ENCODE measurements at places on chromosomes 2 and 18.

GRCh38 chr2:149490296-149490695, 97.3 kb downstream of the MMADHC start:
- DNase-seq, result no peak

DNA sequence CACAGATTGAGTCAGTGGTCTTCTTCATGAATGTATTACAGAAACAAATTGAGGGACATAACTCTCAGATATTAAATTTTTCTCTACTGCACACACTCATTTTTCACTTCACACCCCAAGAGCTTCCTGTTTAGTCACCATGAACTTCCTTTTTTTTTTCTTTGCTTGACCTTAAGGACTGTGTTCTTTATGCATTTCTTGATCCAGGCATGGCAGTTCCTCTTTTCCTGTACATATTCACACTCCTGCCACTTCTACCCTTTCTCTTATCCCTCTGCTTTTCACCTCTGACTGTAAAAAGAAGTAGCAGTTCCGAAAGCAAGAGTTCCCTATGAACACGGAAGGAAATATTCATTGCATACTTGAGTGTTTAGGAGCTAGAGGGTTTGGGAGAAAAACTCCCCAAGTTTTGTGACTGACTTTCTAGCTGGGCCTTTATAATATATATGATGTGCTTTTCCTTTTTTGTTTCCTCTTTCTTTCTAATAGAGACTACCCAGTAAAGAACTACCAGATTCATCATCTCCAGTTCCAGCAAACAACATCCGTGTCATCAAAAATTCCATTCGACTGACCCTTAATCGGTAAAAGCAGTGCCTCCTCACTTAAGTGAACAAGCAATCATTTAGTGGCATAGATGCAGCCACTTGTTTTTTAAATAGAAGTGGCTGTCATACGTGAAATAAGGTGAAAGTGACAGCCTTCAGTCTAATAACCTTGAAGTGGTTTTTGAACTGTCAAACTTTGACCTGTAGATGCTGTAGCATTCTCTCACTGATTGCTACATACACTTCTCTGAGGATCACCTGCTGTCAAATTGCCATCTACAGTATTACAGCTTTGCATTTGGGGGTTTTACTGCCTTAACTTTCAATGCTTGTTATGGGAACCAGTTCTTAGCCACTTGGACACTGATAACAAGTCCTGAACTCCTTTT, 40.8 kb downstream of the PAPOLG start:
- DNase-seq, result no peak

DNA sequence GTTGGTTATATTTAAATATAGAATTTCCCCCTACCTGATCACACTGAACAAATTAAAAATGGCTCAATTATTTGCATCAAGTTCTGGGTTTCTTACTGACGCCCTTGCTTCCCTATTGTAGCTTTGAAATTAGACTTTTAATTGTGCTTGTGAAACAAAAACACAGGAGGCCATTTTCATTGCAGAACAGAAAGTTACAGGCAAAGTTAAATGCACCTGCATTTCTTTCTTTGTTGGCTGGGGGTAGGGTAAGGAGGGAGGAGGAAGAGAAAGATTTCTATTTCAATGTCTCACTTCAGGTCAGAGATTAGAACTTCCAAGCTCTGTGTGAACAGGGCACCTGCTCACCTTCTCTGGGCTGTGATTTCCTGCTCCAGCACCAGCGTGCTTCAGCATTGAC, 199.6 kb downstream of the BCL11A start:
- DNase-seq, result no peak

DNA sequence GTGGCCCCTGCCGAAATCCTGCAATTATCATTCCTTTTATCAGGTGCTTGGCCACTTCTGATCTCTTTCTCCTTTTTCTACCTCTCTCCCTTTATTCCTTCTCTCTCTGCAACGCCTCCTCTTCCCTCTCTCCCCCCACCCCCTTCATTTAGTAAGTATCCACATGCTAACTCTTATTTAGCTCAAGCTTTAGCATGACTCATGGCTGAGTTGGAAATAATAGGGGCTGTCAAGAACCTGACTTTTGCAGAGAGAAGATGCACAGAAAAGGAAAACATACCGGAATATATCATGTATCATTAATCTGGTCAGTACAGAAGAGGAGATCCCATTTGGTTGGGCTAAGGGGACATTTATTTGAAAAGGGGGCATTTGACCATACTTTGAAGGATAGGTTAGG, 33.1 kb downstream of the FAM171B start:
- DNase-seq, result no peak

DNA sequence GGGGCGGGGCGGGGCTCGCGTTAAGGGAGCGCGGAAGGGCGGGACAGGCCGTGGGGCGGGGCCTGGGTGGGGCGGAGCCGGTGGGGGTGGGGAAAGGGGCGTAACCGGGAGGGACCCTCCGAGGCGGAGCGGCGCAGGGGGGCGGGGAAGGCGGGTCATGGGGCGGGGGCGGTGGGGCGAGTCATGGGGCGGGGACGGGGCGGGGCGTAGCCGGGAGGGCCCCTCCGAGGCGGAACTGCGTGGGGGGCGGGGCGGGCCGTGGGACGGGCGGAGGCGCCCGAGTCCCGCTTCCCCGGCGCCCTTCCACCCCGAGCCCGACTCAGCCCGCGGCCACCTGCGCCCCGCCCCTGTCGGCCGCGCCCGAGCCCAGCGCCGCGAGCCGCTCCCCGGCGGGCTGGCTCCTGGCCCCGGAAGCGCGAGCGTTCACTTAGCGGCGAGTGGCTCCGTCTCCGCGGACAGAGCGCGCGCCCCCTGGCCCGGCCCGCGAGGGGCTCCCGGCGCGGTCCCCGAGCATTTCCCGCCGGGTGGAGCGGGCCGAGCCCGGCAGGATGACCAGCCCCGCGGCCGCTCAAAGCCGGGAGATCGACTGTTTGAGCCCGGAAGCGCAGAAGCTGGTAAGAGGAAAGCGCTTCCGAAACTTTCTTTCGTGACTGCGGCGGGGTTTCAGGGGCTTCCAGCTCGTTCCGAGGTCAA, 64.7 kb downstream of the LRRFIP1 start:
- DNase-seq, result peak; percentile 86

DNA sequence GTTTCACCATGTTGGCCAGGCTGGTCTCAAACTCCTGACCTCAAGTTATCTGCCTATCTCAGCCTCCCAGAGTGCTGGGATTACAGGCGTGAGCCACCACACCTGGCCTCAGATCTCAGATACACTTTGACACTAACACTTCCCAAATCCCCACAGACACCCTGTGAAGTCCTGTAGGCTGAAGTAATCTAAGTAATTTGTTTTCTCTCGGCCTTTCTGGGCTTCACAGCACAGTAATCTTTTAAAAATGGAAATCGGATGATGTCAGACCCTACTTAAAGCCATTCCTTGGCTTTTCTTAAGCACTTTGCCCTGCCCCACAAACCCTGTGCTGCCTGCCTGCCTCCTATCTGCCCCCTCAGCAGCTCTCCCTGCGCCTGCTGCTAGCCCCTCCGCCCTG, 16.2 kb downstream of the ATIC start:
- no peak for DNase-seq

- no peak for DNase-seq
These were observed 58.6 kb downstream of the NCK2 start for GRCh38 chr2:105803337-105803736.

DNA sequence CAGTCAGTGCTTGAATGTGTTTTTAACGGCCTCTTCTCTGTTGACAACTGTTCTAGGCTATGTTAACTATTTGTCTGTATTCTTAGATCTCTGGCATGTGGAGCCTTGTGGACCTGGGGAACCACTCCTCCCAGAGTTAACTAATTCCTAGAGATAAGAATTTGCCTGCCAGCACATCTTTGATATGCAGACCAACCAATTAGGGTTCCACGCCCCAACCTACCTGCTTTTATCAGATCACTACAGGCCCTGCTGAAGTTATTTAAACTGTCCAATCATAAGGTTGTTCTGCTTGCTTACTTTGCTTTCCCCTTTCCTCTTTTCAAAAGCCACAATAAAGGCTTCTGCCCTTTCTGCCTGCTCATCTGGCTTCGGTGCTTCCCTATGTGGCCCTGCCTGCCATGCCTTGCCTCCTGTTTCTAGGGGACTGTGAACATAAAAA, 8.5 kb upstream of the CYBRD1 start:
- DNase-seq, result no peak

DNA sequence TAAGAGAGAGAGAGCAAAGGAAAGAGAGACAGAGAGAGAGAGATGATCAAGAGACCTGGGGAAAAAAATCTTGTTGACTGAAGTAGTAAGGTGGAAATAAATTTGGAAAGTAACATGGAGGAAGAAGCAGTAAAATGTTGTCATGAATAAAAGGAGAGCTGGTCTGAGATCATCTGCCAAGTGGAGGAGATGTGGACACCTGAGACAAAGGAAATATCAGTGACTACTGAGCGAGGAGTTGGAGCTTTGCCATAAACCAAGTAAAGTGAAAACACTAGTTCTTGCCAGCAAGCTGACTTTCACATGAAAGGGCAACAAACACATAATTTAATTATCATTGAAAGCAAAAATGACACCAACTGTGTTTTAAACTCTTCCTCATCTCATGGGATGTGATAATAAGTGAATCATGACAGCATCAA, 49.0 kb upstream of the DSG1 start:
- DNase-seq, result no peak

DNA sequence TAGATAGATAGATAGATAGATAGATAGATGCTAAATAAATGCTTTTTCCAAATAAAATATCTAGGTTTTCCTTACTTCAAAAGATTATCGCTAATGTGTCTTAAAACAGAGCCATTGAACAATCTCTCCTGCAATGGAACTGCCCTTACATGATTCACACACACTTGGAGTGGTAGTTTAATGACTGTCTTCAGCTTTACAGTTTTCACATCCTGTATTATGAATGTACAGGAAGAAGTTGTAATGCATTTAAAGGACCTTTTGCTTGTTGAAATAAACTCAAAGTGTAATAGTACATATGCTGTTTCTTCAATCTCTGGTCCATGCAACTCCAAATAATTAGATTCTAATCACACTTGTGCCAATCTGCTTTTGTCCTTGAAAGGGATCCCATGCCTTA, 797.6 kb upstream of the CDH2 start:
- no peak for DNase-seq

- no peak for DNase-seq
These were observed 67.2 kb upstream of the HDAC4 start for GRCh38 chr2:239467956-239468490.

GRCh38 chr2:17708501-17708900, 45.1 kb downstream of the SMC6 start:
- DNase-seq, result no peak

DNA sequence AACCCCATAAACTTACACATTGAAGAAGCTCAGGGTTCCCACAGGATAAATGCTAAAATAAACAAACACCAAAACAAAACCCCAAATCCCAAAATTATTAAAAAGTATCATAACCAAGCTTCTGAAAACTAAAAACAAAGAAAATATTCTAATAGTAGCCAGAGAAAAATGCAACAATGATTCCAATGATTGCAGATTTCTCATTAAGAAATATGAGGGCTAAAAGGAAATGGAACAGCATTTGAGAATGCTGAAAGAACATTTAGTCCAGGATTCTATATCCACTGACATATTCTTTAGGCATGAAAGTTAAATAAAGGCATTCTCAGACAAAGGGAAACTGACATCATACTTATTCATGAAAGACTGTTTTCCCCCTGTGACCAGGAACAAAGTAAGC, 212.4 kb downstream of the SLC4A10 start:
- no peak for DNase-seq

- DNase-seq, result no peak
These were observed 87.9 kb upstream of the ATG16L1 start for GRCh38 chr2:233163486-233164103.

- DNase-seq, result no peak
These were observed at the start of gene RAB17 for GRCh38 chr2:237590272-237591140. TSS of gene RAB17 (minus strand) at chr2:237590734. CDS start at chr2:237586154, 4,580 bp downstream.

DNA sequence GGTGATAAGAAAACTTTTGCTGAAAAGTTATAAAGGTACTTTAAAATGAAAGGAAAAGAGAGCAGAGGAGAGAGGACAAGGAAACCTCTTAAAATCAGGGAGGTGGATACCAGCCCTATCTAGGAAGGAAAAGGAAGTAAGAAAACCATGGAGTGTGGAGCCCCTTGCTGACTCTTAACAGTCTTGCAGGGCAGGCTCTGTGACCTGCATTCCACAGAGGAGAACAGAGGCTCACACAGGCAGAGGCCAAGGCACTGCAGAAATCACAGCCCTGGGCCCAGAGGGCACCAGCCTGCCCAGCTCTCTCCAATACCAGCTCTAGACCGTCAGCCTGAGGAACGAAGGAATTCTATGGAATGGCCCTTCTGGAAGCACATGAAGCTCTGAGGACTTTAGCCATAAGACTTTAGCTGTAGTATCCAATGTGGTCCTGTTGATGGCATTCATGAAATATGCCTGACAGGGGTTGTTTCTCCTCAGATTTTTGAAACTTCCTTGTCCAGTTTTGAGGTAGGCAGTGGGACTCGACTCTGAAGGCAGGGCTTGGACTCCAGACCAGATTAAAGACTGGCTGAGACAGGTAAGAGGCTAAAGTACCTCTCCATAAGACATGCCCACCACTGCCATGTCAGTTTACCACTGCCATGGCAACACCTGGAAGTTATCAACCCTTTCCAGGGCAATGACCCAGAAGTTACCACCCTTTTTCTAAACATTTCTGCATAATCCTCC, 216.3 kb downstream of the ANAPC1 start:
- DNase-seq, result no peak

- DNase-seq, result no peak
These were observed 48.6 kb downstream of the DDX1 start for GRCh38 chr2:15640261-15640711.

- DNase-seq, result no peak
These were observed 438.5 kb downstream of the ZNF516 start for GRCh38 chr18:76056471-76057110.

DNA sequence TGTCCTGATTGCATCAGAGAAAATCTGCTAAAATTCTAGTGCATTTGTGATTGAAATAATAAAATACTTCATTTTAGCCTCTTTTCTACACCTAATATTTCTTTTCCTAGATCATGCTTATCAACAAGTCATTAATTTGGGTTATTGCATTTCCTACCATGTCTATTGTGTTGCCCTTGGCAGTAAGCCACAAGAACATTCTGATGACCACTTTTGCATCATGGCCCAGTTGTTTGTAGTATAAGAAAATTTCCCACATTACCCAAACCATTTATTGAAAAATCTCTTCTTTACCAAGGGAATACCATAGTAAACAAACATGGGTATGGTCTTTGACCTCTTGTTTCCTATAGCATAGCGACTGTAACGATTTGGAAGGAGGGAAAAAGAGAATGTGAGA, 76.3 kb downstream of the R3HDM1 start:
- DNase-seq, result no peak

DNA sequence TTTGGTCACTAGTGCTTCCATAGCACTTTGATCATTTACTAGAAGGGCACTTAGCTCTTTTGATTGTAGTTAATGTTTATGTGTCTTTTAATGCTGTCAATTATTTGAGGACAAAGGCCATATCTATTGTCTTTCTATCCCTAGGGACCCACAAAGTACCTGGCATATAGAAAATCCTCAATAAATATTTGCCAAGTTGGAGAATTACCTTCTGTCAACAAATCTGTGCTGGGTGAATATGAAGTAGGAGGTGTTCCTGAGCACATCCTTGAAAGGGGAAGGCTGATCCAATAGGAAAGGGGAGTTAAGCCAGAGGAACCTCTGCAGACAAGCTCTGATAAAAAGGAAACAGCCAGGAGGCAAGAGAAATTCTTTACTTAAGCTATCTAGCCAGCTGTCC, 8.2 kb downstream of the DPP4 start:
- no peak for DNase-seq
